Muscle of arm (tissue), 14 donors: ENCODE measurements at places on chromosomes 1 and 21. TPM values are rescaled to one million over a fixed set of nuclear protein-coding genes. Genes with fewer than 3 reads are reported as not detected.

GRCh38 chr1:47439819-47440598 lies 2.2 kb downstream of the FOXD2 start:
- no peak for DNase-seq

- no peak for DNase-seq
Observed at GRCh38 chr1:162944974-162945674, 84.1 kb upstream of the CCDC190 start.

- no peak for DNase-seq
Observed at GRCh38 chr1:64595871-64596515, 126.1 kb downstream of the CACHD1 start.

The RIT1 gene
- polyA plus RNA-seq, result 26.4 TPM

- DNase-seq, result no peak
Observed at GRCh38 chr1:237901299-237901934, 10.7 kb upstream of the ZP4 start.

The FAM72D gene
- 1.2 TPM for polyA plus RNA-seq

DNA sequence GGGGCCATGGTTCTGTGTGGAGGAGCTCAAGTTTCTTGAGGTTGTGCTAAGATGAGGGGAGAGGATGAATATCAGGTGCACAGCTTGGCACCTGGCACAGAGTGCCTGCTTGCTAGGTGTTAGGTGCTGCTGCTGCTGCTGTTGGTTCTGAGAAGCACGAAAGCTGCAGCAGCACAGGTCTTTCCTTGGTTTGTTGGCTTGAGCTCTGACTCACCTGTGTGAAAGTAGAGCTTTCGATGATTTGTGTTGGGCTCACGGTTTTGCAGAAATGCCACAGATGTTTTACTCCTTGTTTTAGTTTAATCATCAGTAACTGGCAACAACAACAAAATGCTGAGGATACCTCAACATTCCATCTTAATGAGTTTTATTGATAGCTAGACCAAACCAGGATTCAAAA lies 221.6 kb downstream of the BRINP2 start:
- DNase-seq, result no peak

DNA sequence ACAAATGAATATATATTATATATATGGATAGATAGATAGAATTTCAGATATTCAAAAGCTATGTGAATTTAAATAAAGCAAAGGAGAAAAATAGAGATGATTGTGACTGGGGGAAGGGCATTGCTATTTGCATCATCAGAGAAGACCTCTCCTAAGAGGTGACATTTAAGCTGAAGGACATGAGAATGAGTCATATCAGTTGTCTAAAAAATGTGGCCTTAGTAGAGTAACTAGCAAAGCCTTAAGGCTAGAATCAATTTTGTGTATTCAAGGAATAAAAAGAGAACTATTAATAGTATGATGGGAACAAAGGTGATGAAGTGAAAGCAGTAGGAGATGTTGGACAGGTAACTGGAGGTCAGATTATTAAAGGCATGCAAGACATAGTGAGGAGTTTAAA lies 34.8 kb upstream of the SLC35F3 start:
- no peak for DNase-seq

GRCh38 chr21:31684918-31685317 lies 25.4 kb downstream of the SOD1 start:
- no peak for DNase-seq

The BLACAT1 gene
- polyA plus RNA-seq, result not detected

DNA sequence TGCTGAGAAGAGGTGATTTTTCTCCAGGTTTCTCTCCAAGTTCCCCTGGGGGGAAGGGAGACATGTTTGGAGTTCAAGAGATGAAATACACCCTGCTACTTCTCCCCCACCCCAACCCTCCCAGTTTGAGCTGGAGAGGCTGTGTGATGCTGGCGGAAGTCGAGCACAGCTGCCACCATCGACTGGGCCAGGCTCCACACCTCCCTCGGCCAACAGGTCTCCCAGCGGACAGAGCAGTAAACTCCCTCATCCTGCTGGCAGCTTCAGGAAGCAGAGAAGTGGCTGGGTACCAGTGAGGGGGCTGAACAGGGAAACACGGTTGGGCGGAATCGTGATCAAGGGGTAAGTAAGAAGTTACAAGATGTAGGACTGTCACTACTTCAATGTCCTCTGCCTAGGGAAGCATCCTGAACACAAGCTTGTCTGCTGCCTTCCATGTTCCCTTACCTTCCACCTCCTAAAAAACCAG lies 6.6 kb upstream of the NHLH1 start:
- no peak for DNase-seq

DNA sequence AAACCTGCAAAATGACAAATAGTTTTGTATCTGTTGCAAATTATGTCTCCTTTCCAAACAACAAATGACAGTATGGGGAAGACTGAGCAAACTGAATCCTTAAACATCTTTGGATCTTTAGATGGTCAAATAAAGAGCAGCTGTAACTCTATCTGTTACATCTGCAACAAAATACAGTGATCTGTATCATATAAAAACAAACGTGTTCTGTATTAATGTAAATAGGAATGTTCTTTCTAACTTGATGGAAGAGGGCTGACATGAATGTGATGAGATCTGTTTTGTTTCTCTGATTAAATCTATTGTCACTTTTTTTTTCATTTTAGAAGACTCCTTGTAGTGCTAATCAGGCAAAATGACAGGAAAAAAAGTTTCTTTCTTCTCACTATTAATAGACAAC lies 159.5 kb downstream of the GPATCH2 start:
- DNase-seq, result no peak

GRCh38 chr1:218339267-218339831 lies 5.8 kb upstream of the TGFB2 start:
- DNase-seq, result peak; percentile 49

The DPYD gene
- polyA plus RNA-seq, result 16.0 TPM

DNA sequence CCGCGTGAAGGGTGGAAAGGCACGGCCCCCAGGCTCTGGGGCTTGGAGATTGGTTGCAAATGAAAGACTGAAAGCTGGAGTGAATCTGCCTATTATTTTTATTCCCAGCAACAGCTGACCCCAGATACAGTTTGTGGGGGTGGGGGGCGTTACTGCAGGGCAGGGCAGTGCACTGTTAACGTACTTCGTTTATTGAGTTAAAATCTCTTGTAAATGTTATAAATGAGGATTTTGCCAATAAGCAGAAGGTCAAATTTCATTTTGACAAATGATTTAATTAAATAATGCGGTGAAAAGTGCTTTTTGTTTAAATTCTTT lies 1.0 kb upstream of the VPS26C start:
- DNase-seq, result no peak

GRCh38 chr21:40765811-40766210 lies 81.1 kb downstream of the DSCAM start:
- no peak for DNase-seq

The TMPRSS15 gene
- 0.76 TPM for polyA plus RNA-seq

DNA sequence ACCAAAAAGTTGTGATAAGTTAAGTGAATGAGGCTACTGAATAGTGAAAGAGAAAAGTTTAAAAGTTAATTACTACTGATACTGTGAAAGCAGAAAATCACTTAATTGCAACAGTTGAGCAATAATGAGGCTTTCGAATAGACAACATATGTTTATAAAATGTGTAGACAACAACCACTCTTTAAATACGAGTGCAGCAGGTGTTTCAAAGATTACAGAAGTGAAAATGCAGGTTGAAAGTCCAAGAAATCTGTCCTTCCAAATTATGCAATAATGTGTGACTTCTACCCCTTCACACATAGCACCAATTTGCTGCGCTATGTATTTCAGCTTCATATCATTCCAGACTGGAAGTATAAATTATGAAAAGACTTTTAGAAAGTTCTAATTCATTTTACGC lies 213.0 kb downstream of the COL24A1 start:
- DNase-seq, result no peak

DNA sequence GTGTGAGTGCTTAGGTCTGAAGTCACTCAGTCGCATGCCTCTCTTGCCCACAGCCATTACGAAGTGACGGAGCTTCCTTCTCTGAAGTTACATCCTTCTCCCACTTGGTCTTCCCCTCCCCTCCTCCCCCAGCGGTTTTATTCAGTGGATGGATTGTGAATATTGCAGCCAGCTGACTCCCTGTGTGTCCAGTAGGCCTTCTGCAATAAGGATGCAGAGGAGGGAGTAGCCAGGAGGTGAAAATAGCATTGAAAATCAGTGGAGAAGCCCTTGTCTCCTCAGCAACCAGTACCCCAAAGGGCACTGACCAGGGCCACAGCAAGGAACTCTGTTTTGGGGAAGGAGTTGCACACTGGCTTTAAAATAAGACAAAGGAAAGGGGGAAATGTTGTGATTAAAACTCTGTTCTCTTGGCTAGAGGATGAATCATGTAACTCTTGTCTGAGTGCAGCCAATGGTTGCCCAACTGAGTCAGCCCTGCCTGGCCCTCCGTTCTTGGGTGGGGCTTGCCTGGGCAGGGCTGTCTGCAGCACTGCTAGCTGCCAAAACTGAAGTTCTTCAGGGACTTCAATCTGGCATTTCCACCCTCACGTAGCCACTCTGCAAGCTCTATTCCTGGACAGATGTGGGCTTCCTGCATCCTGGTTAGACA lies 4.3 kb downstream of the S100A10 start:
- no peak for DNase-seq

DNA sequence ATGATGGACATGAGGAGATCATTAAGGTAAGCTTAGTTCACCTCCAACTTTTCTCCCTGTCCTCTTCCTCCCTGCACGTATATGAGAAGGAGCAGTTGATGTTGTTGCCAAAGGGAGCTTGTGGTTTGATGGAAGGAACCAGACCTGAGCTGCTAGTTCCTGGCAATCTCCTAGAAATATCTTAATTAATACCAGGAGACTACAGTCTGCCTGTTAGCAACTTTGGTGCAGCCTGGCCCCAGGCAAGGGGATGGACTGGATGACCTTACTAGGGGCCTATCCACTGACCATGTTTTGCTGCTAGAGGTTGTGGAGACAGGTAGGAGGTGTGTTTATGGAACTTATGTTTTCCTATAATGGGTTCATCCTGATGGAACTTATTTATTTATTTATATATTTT lies 22.6 kb downstream of the TUFT1 start:
- DNase-seq, result no peak

DNA sequence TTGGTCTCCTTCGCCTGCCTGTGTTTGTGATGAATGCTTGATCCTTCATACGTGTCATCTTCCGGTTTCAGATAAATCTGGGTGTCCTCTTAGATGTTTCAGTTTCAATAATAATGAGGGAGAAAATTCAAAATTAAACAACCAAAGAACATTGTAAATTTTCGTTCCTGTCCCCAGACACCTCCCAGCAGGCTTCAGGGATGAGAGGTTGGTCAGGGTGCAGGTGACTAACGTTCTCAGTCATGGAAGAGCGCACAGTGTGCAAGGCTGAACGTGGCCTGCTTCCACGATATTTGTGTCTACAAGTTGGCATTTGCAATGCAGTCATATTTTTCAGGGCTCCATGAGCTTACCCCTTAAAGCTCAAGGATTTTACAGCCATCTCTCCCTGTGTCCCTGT lies 147.1 kb upstream of the ARHGEF16 start:
- no peak for DNase-seq

- DNase-seq, result no peak
Observed at GRCh38 chr1:171389171-171389570, 75.2 kb downstream of the FMO4 start.

- DNase-seq, result peak; percentile 13
Observed at GRCh38 chr1:24558902-24559791, 3.3 kb downstream of the NCMAP start.

- no peak for DNase-seq
Observed at GRCh38 chr1:21663248-21663950, 5.8 kb downstream of the RAP1GAP start.

DNA sequence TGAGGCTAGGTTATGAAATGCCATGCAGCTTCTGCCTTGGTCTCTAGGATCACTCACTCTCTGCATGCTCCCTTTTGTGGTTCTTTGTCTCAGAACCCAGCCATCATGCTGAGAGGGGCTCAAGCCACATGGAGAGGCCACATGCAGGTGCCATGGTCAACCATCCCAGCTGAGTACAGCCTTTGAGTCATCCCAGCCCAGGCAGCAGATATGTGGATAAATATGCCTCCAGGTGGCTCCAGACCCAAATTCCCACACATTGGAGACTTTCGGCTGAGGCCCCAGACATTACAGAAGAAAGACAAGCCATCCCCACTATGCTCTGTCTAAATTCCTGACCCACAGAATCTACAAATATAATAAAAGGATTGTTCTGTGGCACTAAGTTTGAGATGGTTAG lies 102.0 kb downstream of the LHX9 start:
- no peak for DNase-seq

The KRTAP11-1 gene
- polyA plus RNA-seq, result not detected

- no peak for DNase-seq
Observed at GRCh38 chr1:47340227-47340626, 6.6 kb downstream of the CMPK1 start.

GRCh38 chr1:66578841-66579240 lies 44.9 kb downstream of the SGIP1 start:
- DNase-seq, result no peak

- no peak for DNase-seq
Observed at GRCh38 chr1:25425098-25426085, 4.8 kb upstream of the RHCE start.

GRCh38 chr1:225689882-225690459 lies 37.0 kb upstream of the ENAH start:
- DNase-seq, result no peak

- DNase-seq, result no peak
Observed at GRCh38 chr1:182215764-182216163, 154.3 kb upstream of the ZNF648 start.

GRCh38 chr1:88825721-88826120 lies 65.6 kb downstream of the GTF2B start:
- DNase-seq, result no peak

The CFHR3 gene
- 10.5 TPM for polyA plus RNA-seq

DNA sequence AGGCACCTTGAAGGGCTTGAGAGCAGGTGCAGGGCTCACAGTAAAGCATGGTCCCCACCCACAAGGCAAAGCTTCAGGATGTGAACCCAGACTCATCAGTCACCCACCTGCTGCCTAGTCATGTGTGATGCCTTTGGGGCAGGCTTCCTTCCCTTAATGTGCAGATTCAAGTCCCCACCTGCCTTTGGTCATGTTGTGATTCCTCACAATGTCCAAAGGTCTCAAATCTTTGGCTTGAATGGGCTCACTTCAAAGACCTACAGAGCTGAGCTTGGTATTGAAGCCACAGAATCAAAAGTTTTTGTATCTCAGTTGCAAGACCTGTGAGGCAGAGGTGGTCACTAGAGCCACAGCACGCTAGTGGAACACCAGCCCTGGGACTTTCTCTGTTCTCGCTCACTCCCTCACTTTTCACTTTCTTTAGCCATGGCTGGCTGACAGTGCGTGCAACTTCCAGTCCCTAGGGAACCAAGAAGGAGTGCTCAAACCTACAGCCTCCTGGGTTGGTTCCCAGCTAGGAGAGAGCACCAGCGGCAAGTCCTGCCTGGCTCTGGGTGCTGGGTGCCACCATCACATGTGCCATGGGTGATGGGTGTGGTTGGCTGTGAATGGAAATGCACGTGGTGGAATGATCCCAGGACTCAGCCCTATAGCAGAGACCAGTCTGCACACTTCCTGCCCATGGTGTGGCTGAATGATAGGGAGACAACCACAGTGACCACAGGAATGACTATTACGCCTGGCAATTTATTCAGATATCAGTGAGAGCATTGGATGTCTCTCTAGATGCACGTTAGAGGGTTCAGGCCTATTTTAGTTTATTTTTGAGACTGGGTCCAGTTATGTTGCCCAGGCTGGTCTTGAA lies 26.4 kb upstream of the CLIC6 start:
- no peak for DNase-seq

GRCh38 chr1:246784621-246785493 lies 60.6 kb downstream of the SCCPDH start:
- DNase-seq, result peak; percentile 41
